ENCODE measurements at places on chromosomes 4 and X. TPM values are rescaled to one million over a fixed set of nuclear protein-coding genes. Genes with fewer than 3 reads are reported as not detected.

DNA sequence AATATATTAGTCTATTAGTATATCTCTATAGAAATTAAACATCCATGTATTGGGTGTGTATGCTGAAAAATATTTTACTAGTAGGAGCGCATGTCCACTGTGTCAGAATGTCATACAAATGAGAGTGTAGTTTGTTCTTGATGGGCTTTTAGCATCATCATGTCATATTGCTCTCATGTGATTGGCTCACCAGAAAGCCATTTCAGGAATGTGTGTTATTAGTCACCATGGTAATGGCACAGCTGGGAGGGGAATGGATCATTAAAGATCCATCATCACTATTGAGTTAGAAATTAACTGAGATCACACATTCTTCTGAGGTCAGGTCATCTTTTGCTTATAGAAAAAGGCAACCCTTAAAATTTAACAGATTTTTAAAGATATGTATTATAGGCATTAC is 77.3 kb downstream of the PHEX start:
- no peak for DNase-seq

Gene JCHAIN
- 0.97 TPM for total RNA-seq

GRCh38 chr4:8647626-8648025 is 55.1 kb downstream of the CPZ start:
- DNase-seq = no peak

Gene GSX2
- total RNA-seq = not detected

GRCh38 chr4:118953276-118953675 is 64.6 kb downstream of the SYNPO2 start:
- DNase-seq = no peak

Gene PIN4
- 4.5 TPM for total RNA-seq

GRCh38 chr4:129738175-129738574 is 642.2 kb downstream of the C4orf33 start:
- no peak for DNase-seq

GRCh38 chr4:16764622-16765021 is 133.8 kb downstream of the LDB2 start:
- DNase-seq = no peak

Gene CHRNA9
- total RNA-seq = not detected

DNA sequence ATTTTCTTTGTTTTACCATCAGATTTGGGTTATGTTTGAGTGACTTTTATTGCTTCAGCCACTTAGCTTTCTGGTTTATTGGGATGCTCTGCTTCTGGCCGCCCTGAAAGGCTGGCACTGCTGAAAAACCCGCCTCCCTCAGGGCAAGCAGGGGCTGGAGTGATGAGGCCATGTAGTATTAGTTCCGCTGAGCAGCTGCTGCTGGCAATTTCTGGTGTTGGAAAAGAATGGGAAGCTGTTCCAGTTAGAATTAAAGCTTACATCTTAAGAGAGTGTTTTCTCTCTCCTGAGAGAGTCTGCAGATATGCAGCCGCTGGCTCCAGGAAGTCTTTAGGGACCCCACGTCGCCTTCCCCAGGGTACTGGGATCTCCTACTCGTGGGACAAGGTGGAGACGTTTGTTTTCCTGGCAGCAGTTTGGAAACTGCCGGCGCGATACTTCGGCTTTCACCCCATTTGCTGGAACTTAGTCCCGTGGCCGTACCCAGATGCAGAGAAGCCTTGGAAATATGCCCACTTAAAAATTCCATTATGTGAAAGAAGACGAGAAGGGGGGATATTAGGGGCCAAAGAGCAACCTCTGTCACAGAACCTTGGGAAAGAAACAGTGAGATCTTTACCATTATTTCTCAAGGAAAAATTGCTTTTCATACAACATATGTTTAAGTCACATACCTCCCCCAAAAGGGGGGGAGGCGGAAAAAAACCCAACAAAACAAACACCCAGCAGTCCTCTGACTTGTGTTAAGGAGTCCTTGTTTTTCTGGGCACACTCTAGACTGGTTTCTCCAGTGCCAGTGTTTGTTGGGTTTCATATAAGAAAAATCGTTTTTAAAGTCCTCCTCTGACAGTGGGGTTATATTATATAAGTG is 72.6 kb downstream of the TMEM131L start:
- no peak for DNase-seq

Gene SMPX
- not detected for total RNA-seq
